Bronchial smooth muscle cell (primary cell): ENCODE measurements at places on chromosomes 16 and 17. TPM values are rescaled to one million over a fixed set of nuclear protein-coding genes. Genes with fewer than 3 reads are reported as not detected.

The KRTAP2-3 gene
- total RNA-seq: not detected in 2 replicates

The PRAC1 gene
- not detected in 2 replicates for total RNA-seq

The TMEM238L gene
- total RNA-seq: not detected in 2 replicates

The CAPNS2 gene
- total RNA-seq: 1.0 and 1.7 TPM in 2 replicates

The GRIN2A gene
- total RNA-seq: 0.32 TPM in 1 of 2 replicates, not detected in the other

The MMP25 gene
- total RNA-seq: under 0.01 TPM in 1 of 2 replicates, not detected in the other

The SCO1 gene
- 17.3 and 27.7 TPM in 2 replicates for total RNA-seq

The SLC16A5 gene
- total RNA-seq: 4.7 and 10.6 TPM in 2 replicates

The SLC6A2 gene
- not detected in 2 replicates for total RNA-seq

The CCL7 gene
- total RNA-seq: not detected in 2 replicates

The KCNAB3 gene
- 0.26 and 0.47 TPM in 2 replicates for total RNA-seq

The CD300LG gene
- total RNA-seq: not detected in 2 replicates

The CA5A gene
- total RNA-seq: not detected in 2 replicates

The SOX15 gene
- total RNA-seq: 0.17 and 0.32 TPM in 2 replicates

The KCNH4 gene
- total RNA-seq: not detected in 2 replicates

The NKIRAS2 gene
- total RNA-seq: 9.7 and 13.4 TPM in 2 replicates

The EVPLL gene
- total RNA-seq: not detected in 2 replicates

The DBNDD1 gene
- 0.26 and 0.95 TPM in 2 replicates for total RNA-seq

The MYCBPAP gene
- total RNA-seq: 1.3 and 2.6 TPM in 2 replicates

The HEXD gene
- 12.8 and 14.0 TPM in 2 replicates for total RNA-seq

The CIAPIN1 gene
- total RNA-seq: 21.0 and 25.8 TPM in 2 replicates

The LGALS9B gene
- not detected in 2 replicates for total RNA-seq

The OR1A2 gene
- total RNA-seq: not detected in 2 replicates

The DYNLRB2 gene
- 0.32 TPM in 1 of 2 replicates, not detected in the other for total RNA-seq

The SBK1 gene
- not detected in 2 replicates for total RNA-seq

The WNT9B gene
- 0.32 TPM in 1 of 2 replicates, not detected in the other for total RNA-seq
